Stimulated activated CD4-positive, alpha-beta T cell treated with anti-CD3 and anti-CD28 coated beads, Interleukin-1b, Interleukin-23, amount 100 ng/mL, for 24 hours (primary cell): ENCODE measurements at places on chromosomes 7 and 10.

DNA sequence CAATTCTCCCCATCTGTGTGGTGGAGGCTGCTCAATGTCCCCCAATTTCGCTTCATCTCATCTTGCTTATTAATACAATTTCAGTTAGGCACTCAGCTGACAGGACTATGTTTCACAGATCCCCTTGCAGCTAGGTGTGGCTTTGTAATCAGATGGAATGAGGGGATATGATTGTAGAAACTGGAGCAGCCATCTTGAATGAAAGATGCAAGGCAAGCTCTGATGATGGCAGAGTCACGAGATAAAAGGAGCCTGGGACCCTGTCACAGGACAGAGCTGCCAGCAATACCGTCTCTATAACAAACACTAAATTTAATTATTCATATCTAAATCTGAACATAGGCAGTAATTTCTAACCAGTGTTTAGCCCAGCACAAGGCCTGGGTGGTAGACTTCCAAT is 991 bp upstream of the DLD start:
- DNase-seq, result no peak

- no peak for DNase-seq
Measured at GRCh38 chr10:17443707-17444387, 10.5 kb downstream of the ST8SIA6 start.

DNA sequence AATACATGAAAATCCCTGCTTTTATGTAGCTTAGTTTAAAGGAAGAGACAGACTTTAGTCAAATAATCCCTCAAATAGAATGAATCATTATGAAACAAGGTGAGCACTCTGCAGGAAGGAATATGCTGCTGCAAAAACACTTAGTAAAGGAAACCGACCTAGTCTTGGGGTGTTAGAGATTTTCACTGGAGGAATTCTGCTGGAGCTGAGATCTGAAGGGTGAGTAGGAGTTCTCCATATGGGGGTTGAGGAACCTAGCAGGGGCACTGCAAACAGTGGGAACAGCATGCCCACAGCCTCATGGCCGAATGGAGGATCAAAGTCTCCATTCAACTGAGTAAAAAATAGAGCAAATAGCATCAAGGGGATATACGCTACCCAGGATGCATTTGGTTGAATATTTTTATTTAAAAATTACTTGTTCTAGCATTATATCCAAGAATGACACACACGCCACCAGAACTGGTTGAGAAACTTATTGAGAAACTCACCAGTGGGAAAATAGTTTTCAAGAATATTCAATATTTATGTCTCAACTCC is 3.5 kb downstream of the ITIH2 start:
- DNase-seq, result no peak

DNA sequence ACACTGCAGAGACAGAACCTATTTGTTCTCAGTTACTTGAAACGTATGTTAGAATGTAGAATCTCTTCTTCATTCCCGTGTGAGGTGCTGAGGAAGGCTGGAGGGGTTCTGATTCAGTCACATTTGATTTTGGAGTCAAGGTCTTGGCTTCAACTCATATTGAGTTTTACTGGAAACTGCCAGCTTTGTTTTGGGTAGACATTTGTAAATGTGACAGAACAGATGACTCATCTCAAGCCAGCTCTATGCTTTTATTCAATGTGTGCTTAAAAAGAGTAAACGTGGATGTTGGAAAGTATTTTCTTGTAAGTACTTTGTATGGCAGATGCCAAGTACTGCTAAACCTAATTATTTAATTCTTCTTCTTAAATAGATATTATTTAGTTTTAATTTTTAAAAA is 780.8 kb upstream of the C7orf33 start:
- no peak for DNase-seq

DNA sequence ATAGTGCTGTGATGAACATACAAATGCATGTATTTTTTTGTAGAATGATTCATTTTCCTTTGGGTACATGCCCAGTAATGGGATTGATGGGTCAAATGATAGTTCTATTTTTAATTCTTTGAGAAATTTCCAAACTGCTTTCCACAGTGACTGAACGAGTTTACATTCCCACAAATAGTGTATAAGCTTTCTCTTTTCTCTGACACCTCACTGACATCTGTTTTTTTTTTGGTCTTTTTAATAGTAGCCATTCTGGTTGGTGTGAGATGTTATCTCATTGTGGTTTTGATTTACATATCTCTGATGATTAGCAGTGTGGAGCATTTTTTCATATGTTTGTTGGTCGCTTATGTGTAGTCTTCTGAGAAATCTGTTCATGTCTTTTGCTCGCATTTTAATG is 195.0 kb upstream of the AGK start:
- no peak for DNase-seq

- DNase-seq, result no peak
Measured at GRCh38 chr10:2284071-2284470, 546.7 kb upstream of the ADARB2 start.
